Suppressor macrophage (primary cell): ENCODE measurements at places on chromosomes 5 and 9.

DNA sequence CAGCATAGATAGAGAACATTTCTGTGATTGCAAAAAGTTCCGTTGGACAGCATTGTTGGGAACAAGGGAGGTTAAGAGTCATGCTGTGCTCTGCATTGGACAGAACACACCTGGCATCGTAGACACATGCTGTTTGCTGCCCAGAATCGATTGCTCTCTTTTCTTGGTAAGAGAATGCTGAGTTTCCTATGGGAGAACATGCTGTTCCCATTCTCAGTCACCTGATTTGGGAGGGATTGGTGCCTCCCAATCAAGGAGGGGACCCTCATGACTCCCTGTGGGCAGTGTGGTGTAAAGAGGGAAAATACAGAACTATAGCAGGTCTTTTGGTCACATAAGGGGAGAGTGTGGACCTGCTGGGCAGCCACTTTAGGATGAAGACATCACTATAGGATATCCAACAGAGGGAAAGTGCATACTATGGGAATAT, 555.4 kb upstream of the CLINT1 start:
- no peak for DNase-seq

- no peak for DNase-seq
Observed at GRCh38 chr9:98230304-98230703, 25.1 kb downstream of the TBC1D2 start.

DNA sequence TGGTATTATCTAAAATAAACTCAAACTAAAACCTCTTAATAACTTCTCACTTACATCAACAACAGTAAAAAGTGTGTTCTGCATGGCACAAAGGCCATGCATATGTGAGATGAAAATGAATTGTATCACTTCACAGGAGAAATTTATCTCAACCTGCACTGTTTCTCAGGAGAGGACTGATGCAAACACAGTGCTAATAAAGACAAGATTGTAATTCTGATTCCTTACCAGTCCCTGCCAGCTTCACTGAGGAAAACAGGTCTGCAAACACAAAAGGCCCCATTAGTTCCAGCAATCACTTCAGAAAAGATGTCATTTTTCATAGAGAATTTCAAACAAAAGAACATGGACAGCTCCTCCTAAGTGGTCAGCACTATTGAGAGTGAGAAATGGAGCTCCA, 117.3 kb upstream of the PDE4D start:
- no peak for DNase-seq

GRCh38 chr9:96020792-96021550, 145.5 kb downstream of the ERCC6L2 start:
- peak; percentile 68 for DNase-seq

- peak; percentile 54 for DNase-seq
Observed at GRCh38 chr5:54895816-54896341, 89.5 kb downstream of the ESM1 start.
